ENCODE measurements at places on chromosomes 13 and 19.

DNA sequence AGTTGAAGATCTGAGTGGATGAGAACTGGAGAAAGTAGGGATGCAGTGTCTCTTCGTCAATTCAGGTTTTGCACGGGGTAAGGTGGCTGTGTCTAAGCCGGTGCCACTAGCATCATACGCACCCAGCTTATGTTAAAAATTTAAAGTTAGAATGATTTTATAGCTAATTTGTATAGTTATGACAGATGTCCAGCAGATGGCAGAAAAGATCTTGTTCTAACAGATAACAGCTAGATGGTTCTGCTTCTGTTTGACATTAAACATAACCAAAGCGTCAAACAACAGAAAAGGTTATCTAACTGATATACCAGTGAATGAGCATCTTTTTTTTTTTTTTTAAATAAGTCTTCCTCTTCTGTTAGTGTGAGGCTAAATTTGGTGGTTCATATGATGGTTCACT is 18.8 kb upstream of the EDDM13 start:
- DNase-seq: peak; percentile 65

DNA sequence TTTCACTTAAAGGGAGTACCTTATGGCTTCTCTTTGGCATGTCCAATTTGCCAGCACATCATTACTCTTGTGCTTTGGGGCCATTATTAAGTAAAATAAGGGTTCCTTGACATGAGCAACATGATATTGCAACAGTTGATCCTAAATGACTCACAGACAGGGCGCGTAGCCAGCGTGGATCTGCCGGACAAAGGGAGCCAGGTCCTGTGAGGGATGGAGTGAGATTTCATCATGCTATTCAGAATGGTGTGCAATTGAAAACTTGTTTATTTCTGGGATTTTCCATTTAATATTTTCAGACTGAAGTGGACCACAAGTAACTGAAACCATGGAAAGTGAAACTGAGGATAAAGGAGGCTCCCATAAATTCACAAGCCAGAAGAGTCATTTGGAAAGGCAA is 48.6 kb upstream of the WASF3 start:
- DNase-seq: no peak

DNA sequence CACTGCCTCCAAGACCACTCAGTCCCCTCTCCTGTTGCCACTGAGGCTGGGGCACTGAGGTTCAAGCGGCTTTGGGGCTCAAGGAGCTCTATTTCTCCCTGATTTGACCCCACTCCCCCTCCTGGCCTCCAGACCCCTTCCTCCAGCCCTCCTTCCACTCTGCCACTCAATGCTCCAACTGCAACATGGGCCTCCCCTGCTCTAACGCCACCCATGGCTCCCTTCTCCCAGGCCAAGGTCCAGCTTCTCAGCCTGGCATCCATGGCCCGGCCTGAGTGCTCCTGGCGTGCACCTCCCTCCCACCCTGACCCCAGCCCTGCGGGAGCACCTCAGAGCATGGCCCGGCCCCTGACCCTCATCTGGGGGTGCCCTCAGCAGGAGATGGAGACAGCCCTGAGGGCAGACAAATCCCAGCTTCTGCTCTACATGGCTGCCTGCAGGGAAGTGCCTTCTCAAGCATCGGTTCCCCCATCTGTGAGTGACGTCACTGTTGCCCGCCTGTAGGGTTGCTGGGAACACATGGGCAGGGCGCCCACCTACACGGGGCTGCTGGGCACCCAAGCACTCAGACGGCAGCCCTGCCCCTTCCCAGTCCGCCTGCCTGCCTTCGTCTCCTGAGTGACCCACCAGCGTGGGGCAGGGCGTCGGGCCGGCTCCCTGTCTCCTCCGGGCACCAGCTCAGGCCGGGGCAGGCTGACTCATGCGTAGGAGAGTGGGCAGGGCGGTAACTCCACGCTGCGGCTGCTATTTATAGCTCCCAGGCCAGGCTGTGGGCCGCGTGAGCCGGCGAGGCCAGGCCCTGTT is 1.6 kb upstream of the DIRAS1 start:
- no peak for DNase-seq

DNA sequence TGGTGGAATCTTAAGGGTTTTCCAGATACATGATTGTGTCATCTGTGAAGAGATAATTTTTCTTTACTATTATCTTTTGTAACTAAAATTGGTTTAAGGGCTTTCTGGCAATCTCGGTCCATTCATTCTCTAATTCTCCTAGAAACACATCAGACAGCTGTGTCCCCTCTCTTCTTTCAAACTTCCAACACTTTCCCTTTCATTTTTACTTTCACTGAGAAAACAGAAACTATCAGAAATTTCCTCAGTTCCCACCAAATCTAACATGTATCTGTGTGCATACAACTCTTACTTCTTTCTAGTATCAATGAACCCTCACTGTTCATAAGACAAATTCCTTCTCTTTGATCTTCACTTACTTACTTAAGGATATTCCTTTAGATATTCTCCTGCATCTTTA is 40.2 kb downstream of the KCNRG start:
- no peak for DNase-seq

DNA sequence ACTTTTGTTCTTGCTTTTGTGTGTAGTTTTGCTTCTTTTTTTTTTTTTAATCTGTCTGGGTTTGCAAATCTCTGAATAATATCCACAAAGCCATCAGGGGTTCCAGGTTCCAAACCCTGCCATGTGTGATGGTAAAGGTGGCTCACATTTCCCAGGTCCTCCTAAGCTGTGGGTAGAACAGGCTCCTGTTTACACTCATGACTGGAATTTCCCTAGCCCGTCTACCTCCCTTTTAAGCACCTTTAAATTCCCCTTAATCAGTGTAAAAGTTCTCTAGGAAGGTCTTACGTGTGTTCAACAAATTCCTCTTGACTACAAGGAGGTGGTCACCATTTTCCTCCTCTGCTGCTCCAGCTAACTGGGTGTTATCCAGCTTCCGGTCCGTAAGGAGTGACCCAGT is 62.8 kb downstream of the EFNB2 start:
- DNase-seq: no peak

DNA sequence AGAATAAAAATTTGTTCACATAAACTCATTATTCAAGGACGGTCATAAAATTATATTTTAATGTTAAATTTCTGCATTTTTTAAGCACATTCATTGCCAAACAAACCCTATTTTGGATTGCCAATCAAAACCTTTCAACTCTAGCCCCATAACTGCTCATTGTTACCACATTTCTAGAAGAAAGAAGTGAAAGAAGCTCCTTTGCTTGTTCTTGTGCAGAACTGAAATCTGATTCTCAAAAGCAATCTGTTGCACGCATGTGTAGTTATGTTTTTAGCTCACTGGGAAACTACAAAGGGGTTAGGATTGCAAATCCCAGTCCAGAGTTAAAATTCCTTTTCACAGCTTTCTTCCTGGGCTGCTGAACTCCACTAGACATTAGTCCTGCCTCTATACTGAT is 109.5 kb upstream of the MIR17HG start:
- no peak for DNase-seq
